ENCODE measurements at places on chromosomes 4 and X.

DNA sequence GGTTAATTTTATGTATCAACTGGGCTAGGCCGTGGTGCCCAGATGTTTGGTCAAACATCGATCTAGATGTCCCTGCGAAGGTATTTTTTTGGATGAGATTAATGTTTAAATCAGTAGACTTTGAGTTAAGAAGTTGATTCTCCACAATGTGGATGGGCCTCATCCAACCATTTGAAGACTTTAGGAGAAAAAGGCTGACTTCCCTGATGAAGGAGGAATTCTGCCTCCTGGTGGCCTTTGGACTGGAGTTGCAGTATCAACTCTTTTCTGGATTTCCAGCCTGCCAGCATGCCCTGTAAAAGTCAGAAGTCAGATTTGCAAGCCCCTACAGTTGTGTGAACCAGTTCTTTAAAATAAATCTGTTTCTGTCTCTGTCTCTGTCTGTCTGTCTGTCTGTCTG, 91.4 kb downstream of the STK32B start:
- DNase-seq, result no peak

- DNase-seq, result no peak
Measured at GRCh38 chr4:155769090-155769489, 10.3 kb downstream of the GUCY1B1 start.

DNA sequence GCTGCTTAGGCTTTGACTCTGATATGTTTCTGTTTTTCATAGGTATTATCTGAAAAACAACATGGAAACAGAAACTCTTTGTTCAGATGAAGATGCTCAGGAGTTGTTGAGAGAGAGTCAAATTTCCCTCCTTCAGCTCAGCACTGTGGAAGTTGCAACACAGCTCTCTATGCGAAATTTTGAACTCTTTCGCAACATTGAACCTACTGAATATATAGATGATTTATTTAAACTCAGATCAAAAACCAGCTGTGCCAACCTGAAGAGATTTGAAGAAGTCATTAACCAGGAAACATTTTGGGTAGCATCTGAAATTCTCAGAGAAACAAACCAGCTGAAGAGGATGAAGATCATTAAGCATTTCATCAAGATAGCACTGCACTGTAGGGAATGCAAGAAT, 238.6 kb downstream of the RAPGEF2 start:
- DNase-seq, result no peak

DNA sequence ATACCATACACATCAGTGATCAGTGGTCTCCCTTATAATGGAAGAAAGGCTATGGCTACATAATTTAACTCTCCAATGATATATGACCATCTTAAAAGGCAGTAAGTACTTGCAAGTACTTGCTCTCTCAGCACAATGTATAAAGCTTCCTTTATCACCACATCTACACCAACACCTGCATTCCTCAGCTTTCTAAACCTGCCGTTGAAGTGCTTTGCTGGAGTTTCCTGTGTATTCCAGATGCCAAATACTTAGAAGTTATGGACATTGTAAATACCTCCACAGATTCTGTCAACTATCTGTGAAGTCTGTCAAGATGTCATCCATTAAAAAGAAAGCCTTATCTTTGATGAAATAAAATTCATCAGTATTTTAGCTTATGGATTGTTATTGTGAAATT, 335.0 kb upstream of the GALNTL6 start:
- no peak for DNase-seq

DNA sequence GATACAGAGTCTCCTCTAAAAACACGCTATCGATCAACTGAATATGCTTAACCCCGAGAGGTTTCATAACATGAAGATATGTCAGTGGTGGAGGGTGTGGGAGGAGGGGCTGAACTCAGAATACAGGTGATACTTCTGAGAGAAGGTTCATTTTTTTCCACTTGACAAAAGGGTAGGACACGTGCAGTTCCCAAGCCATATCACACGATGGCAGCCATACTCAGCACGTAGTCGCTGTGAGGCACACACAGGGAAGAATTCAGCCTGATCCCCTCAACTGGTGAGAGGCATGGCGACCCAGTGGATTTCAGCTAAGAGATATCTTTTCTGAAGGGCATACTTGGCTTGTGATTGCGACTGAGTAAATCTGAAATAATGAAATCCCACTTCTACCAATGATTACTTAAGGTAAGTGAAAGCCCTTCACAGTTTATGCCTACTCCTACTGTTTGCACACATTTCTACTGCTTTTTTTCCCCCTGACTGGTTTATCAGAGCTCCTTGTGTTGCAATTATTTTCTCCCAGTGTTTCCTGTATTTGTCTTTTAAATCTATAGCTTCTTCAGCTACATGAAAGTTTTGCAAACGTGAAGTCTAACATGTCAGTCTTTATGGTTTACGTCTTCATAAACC, 133.1 kb downstream of the CORIN start:
- no peak for DNase-seq

GRCh38 chrX:40646489-40647306, 663 bp downstream of the CXorf38 start:
- no peak for DNase-seq

DNA sequence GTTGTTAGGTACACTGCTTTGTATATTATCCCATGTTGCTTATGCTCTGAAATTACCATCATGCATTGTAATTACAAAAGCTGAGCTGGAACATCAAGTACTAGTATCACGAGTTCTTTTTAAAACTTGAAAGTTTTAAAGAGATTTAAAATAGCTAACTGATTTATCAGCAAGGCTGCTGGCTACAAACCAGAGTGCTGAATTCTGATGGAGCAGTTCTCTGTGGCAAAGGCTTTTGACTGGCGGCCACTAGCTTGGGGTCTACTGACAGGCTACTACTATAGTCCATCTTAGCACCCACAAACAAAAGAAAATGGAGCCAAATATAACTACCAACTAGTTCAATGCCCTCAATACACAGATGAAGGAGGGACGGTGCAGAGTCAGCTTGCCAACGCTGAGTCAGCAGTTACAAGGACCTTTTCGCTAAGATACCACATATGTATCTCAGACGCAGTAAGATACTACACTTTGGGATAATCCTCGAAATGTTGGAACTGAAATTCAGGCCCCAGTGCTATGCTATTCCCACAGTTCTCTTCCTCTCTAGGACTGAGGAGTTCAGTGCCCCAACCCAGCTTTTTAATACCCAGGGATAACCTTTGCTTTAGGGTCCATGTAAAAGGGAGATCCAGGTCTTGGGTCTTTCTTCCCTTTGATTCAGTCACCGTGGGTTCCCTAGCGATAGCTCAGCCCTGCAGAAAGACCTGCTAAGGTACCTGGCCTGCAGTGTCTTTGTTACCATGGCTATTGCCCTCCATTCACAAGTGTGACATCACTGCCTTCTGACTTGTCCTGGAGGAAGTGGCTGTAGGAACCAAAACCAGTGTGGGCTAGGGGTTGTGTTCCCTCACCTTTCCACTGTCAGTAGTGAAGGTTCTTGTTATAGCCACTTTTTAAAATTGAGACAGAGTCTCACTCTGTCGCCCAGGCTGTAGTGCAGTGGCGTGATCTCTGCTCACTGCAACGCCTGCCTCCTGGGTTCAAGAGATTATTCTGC, 22.8 kb downstream of the MFAP3L start:
- DNase-seq, result no peak

DNA sequence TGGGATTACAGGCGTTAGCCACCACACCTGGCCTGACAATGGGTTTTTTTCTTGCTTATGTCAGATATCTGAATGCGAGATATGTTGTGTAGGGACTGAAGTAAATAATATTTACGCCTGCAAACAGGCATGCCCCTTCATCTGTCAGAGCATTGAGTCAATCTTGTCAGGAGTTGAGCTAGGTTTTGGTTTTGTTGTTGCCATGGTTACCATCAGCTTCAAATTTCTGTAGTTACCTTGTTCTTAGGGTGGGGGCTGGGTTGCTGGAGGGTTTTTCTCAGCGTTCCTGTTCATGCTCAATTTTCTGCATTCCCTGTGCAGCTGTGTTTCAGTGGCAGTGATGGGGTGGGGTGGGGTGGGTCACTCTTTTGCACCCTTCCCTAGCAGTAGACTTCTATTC, 14.5 kb downstream of the MRPL1 start:
- no peak for DNase-seq

GRCh38 chr4:182973511-182973911, 56.3 kb upstream of the DCTD start:
- DNase-seq, result no peak

DNA sequence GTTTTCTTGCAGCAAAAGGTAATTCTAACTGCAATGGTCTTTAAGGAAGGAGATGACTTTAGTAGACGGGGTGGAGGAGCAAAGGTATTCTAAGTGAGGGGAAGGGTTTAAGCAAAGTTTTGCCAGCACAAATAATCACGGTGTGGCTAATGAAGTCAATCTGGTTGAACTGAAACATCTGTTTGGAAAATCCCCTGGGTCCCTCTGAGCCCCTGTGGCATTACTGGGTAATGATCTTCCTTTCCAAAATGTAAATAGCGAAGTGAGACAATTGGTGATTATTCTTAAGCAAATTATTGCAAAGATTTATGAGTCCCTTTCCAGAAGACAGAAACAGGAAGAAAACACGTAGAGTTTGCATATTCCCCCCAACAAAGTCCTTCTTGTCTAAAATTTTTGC, 47.2 kb downstream of the FGFBP1 start:
- no peak for DNase-seq

- no peak for DNase-seq
Measured at GRCh38 chr4:25951390-25951952, 37.5 kb downstream of the SMIM20 start.

DNA sequence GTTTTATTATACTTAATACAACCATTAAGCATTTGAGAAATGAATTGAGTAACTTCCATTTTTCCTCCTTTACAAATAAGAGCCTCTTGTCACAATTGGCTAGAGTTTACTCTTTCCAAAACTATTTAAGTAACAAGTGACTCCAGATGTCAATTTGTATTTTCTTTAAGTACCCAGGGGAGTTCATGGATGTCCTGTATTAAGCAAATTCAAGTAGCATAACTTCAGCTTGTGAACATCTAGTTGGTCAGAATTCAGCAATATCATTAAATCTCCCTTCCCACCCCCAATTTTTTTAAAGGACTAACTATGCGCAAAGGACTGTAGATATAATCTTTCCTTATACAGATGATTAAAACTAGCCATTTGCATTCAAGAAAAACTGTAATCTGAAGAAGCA, 1.4 kb upstream of the ADGRL3 start:
- DNase-seq, result no peak

DNA sequence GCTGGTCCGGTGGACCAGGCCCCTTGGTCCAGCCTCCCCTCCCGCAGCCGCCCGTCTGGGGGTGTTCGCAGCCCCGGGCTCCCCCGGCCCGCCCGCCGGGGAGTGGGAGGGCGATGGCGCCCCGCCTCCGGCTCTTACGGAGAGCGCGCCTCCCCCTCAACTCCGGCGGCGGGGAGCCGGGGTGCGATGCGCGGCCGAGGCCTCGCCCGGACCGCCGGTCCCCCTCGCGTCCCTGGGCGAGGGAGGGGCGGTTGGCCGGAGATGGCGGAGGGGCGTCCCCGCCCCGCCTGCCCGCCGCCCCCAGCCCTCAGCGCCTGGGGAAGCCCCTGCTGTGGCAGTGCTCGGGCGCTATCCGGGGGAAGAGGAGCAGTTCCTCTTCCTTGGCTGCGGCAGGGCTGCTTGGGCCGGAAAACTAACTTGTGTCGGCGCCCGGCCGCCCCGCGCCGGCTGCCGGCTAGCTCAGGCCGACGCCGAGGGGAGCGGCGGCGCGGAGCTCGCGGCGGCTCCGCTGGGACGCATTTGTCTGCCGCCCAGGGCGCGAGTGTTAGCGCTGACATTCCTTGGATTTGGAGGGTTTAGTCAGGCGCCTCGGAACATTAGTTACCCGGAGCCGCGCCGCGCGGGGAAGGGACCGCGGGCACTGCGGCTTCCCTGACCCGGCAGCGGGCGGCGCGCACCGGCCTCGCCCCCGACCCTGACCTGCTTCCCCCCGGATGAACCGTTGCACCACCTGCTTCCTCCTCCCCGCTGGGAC, 994 bp downstream of the GALNT7 start:
- peak; percentile 42 for DNase-seq

- no peak for DNase-seq
Measured at GRCh38 chr4:173461170-173461569, 62.3 kb upstream of the SCRG1 start.

DNA sequence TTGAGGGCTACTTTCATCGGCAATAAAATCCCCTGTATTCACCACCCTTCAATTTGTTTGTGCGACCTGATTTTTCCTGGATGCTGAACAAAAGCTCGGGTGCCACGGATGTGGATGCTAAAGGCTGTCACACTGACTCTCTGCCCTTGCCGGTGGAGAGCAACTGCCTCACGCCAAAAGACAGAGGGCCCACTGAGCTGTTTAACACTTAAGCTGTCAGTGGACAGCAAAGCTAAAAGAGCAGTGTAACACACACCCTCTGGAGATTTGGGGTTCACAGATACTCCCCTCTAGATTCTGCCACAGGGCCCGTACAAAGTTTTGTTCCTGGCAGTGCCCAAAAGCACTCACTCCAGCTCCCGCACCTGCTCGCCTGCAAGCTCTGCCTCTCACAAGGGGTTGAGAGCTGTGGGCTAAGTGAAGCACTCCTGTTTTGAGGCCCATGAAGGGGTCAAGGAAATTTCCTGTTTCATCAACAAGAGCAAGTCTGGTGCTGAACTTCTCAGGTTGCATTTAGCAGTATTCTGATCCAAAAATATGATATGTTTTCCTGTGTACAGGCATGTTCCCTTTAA, 1571.9 kb downstream of the ADGRL3 start:
- DNase-seq, result no peak

GRCh38 chr4:12562021-12562420, 922.1 kb downstream of the RAB28 start:
- no peak for DNase-seq

GRCh38 chr4:6760865-6761264, 21.7 kb upstream of the KIAA0232 start:
- no peak for DNase-seq

DNA sequence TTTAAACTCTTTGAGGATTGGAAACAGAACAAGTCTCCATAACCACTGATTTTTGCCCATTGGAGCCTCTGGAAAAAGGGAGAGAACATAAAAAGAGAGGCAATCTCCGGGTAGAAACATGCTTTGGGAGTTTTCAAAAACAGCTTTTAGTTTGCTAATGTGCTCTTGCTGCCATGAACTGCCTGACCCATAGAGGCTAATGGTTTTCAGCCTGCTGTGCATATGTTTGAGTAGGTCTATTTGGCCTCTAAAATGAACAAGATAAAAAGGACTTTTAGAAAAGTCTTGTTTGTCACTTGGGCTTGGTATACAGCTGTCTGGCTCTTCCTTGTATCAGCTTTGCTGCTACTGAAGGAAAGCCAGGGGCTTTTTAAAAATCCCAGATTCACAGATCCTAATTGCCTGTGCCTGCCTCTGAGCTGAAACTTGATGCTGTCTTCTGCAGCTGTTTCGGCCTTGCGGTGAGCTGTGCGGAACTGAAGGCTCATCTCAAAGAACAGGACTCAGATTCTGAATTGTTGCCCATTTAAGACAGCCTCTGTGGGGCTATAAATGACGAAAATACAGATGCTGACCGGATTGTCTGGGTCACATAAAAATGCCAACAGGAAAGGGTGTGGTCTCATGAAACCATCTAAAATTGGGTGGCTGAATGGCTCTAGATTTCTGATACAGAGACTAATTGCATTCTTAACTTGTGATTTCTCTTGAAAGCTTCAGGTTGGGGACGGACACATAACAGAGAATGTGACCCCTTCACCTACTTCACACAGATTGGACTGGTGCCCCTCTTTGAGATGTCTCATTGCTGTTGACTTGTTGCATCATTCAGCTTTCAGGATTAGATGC, 18.4 kb upstream of the ZNF41 start:
- no peak for DNase-seq

Data from stimulated activated CD4-positive, alpha-beta T cell treated with anti-CD3 and anti-CD28 coated beads, Interleukin-2, amount 100 ng/mL, for 48 hours (primary cell).